NCI-H2081 (cell line): ENCODE measurements at places on chromosomes 1 and 21.

- DNase-seq: no peak
These were observed 48.6 kb upstream of the TMEM125 start for GRCh38 chr1:43220905-43221778.

DNA sequence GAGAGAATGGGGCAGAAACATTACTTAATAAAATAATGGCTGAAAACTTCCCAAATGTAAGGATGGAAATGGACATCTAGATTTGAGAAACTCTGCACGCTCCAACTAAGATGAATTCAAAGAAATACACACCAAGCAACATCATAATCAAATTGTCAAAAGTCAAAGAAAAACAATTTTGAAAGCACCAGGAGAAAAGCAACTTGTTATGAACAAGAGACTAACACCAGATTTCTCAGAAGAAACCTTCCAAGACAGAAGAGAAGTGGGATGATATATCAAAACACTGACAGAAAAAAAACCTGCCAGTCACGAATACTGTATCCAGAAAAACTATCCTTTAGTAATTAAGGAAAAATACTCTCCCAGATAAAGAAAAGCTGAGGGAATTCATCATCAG is 208.6 kb upstream of the SAMSN1 start:
- DNase-seq: no peak

- DNase-seq: no peak
These were observed 41.9 kb downstream of the LUZP1 start for GRCh38 chr1:23126801-23127200.

DNA sequence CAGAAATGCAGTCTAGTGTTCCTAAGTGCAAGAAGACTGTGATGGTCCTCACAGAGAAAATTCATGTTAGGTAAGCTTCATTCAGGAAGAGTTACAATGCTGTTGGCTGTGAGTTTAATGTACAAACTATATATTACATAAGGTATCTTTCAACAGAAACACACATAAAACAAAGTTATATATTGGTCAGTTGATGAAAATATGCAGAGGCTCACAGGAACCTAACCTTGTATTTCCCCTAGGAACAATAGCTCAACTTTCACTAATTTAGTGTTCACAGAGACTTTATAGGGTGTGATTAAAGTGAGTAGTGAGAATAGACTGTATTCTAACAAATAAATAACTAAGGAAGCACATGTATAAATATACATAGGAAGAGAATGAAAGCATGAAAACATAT is 676.9 kb upstream of the ADGRL4 start:
- DNase-seq: no peak

DNA sequence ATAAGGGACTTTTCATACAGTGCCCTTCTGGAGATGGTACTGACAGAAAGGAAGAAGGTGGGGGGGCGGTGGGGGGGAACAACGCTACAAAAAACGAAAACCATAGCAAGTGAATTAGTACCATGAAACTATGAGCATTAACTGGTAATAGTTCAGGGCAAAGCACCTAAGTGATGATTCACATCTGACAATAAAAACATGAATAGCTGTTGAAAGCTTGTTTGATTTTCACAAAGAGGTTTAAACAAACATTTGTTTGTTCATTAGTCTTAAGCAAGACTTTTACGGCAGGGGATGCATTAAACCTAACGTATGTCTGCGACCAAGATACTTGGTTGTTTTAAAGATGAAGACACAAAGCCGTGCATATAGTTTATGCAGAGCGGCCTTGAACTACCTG is 177.5 kb downstream of the LMO4 start:
- DNase-seq: peak; percentile 23

- peak; percentile 59 for DNase-seq
These were observed 20.7 kb downstream of the FOXO6 start for GRCh38 chr1:41381692-41382479.

GRCh38 chr1:42756956-42757891 is 9.6 kb downstream of the P3H1 start:
- peak; percentile 67 for DNase-seq

GRCh38 chr1:115867216-115867615 is 26.3 kb upstream of the NHLH2 start:
- DNase-seq: no peak

GRCh38 chr1:39799770-39800470 is 11.3 kb upstream of the BMP8B start:
- peak; percentile 61 for DNase-seq

- DNase-seq: no peak
These were observed 9.4 kb upstream of the ELAPOR1 start for GRCh38 chr1:109104364-109105151.

- DNase-seq: no peak
These were observed 4.9 kb downstream of the PRKAB2 start for GRCh38 chr1:147167365-147167764.

DNA sequence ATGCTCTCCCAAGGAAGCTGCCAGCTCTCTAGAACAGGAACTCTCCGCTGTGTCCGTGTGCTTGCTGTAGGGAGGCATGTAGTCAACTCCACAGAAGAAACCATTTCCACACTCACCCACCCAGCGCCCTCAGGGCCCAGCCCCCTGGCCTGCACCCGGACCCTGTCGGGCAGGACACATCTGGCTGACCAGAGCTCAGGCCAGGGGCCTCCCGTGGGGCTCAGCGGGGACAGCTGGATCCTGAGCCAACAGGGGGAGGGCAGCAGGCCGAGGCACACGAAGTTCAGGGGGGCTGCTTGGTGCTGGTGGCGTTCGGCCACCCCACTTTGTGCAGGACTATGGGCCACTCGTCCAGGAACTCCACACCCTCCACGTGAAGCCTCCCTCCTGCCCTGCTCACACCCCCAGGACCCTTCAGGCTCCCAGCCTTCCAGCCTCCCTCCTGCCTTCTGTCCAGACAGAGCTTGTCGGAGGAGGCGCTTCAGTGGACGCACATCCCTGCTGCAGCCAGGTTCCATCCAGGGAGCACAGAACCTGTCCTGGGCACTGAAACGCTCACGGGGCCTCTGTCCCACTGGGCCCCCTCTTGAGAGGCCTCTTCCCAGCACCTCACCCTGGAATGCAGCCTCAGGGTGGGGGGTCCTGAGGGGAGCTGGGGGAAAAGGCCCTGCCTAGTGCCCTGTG is 15.0 kb upstream of the FAAP20 start:
- no peak for DNase-seq

DNA sequence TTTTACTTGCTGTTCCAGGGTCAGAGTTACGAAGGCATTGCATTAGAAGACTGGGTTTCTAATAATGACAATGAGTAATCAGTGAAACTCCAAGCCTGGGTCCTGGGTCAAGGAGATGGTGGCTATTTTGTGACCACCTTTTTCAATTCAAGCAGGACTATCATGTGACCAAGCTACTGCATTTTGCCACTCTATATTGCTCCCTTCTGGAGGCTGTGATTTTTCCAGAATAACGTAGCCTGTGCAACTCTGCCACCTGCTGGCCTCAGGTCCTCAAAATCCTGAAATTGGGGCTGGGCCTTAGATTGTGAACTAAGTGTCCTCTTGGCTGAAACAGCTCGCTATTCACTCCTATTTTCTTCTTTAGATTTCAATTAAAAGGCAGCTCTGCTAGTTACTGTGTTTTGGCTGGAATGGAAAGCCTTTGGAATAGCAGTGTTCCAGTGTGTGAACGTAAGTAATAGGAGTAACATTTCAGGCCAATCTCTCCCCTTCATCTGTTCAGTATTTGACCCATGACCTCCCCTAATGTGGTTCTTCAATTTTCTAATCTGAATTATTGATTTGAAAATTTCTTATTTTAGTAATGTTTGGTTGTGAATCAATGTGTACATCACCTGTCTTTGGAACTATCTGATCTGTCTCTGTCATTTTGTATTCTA is 52.9 kb upstream of the CD46 start:
- DNase-seq: peak; percentile 60

DNA sequence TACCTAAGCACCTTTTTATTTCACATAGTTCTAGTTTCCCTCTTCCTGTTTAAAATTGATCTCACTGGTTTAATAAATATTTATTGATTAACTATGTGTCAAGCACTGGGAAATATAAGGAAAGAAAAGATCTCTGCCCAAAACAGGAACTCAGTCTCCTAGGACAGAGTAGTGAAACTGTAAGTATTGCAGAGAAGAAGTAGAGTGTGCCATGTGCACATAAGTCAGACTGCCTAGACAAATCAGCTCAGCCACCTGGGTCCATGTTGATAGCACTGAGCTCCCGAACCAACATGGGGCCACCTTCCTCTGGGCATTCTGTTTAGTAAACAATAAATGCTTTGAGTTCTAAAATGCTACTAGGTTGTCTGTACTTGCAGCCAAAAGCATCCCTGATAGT is 9.8 kb upstream of the SSX2IP start:
- no peak for DNase-seq

GRCh38 chr1:99660496-99660895 is 14.6 kb downstream of the PALMD start:
- DNase-seq: no peak

DNA sequence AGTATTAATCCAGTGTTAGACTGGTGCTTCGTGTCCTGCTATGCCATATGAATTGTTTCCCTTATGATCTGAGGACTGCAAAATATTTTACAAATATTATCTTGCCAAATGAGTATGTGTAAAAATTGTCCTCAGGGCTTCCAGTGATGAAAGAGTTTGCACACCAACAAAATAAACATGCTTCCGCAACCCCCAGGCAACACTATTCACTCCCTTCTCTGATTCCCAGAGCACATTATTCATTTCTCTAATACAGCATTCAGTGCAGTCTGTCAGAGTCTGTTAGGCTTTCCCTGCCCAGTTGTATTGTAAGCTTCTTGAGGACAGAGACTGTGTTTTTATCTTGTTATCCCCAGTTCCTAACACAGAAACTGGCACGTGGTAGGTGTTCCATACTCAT is 409.9 kb upstream of the C1orf87 start:
- peak; percentile 12 for DNase-seq

GRCh38 chr1:230149751-230150584 is 82.9 kb downstream of the GALNT2 start:
- DNase-seq: no peak

DNA sequence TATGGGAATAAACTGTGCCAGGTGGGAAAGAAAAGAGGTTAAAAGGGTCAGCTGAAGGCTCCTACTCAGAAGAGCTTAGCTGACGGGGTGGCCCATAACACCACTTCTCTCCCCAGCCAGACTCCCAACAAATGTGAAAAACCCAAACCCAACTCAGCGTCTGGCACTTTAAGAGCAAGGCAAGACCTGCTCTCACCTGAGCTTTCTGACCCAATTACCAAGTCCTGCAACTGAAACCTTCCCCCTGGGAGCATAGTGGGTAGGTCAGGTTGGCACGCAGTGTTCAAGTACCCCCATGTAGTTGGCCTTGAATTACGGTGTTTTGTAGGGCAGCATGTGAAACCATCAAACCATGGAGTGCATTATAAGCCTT is 3.2 kb downstream of the IRF6 start:
- no peak for DNase-seq

- no peak for DNase-seq
These were observed 104.8 kb downstream of the DHRS3 start for GRCh38 chr1:12513181-12513580.

DNA sequence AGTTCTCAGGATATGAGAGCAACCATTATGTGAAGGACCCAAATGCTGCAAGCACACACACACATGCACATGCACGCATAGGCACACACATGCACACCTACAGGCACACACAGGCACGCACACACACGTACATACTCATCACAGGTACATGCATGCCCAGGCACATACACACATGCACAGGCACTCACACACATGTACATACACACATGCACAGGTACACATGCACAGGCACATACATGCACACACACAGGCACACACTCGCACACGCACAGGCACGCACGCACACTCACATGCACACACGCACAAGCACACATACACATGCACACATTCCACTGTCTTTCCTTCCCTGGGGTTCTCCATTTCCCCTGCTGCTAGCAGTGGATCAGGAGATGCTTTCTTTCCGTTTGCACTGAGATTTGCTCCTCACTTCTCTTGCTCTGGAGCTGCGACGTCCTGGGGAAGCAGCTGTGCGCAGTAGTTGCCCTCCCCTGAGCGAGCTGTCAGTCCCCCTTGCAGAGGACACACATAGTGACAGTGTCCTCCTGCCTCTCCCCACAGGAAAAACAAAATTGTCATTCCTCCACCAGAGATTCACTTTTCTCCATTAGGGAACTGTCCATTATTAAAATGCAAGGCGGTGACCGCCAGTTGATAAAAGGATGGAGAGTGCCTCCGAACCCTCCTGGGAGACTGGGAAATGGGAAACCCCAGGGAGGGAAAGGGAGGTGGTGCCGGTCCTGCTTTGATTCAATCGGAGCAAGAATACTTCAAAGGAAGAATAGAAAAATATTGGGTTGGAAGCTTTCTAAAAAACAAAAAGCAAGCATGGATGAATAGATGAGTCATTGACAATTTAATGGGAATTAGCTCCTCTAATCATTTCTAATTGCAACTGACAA is 69.5 kb downstream of the WDR4 start:
- no peak for DNase-seq

GRCh38 chr1:93518516-93518915 is 70.6 kb downstream of the FNBP1L start:
- DNase-seq: no peak

- DNase-seq: no peak
These were observed 8.8 kb upstream of the F3 start for GRCh38 chr1:94550396-94550795.

GRCh38 chr1:204003536-204003935 is 69.4 kb upstream of the SOX13 start:
- DNase-seq: no peak

DNA sequence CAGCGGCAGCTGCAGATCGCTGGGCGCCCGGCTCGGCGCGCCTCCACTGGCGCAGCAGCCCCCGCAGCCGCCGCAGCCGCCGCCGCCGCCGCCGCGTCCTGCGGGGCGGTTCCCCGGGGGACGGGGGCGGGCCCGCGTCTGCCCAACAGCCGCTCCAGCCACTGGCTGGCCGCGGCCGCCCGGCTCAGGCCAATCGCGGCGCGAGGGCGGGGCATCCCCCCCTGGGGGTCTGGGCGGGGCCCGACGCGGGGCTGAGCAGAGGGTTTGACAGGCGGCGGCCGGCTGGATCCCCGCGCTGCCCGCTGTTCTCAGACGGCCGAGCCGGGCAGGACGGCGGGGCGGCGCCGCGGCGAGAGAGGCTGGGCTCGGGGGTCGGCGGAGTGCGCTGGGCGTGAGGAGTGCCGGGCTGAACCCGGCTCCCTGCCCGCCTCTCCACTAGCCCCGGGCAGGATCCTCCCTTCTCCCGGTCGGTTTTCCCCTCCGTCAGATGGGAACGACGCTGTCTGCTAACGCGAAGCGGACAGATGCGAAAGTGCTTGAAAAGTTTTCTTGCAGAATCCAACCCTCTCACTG is at the start of gene GLIS1:
TSS of gene GLIS1 (minus strand) at position 56 of the 573 bp plus-strand sequence. CDS start 1,100 bp downstream, outside the sequence.
- peak; percentile 86 for DNase-seq

GRCh38 chr1:53657891-53658396 is 81.0 kb downstream of the GLIS1 start:
- DNase-seq: no peak

- DNase-seq: no peak
These were observed 18.8 kb downstream of the TNFRSF9 start for GRCh38 chr1:7921796-7922195.

DNA sequence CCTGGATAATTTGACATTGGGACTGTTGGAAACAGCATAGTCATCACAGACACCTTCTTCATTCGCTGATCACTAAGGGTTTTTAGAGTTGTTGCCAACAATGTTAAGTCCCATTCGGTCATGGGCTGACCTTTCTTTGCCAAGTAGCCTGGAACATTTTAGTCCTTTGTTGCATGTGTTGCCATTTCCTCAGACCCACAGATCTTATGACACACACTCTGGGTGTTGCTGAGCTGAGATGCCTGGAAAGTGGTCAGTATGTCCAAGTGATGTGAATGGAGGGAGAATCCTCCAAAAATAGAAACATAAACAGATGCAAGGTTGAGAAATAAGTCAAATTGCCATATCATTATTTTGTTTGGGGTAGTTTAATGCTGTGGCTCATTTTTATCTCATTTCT is 61.5 kb upstream of the GJA5 start:
- no peak for DNase-seq

- DNase-seq: no peak
These were observed 59.8 kb upstream of the SLC35F3 start for GRCh38 chr1:233844692-233845091.
